Activated CD4-positive, alpha-beta T cell treated with anti-CD3 and anti-CD28 coated beads for 48 hours (primary cell): ENCODE measurements at places on chromosomes 3 and 15.

GRCh38 chr15:99993262-99993661 is 260.0 kb upstream of the LYSMD4 start:
- no peak for DNase-seq

GRCh38 chr15:33148129-33148751 is 46.3 kb downstream of the FMN1 start:
- no peak for DNase-seq

DNA sequence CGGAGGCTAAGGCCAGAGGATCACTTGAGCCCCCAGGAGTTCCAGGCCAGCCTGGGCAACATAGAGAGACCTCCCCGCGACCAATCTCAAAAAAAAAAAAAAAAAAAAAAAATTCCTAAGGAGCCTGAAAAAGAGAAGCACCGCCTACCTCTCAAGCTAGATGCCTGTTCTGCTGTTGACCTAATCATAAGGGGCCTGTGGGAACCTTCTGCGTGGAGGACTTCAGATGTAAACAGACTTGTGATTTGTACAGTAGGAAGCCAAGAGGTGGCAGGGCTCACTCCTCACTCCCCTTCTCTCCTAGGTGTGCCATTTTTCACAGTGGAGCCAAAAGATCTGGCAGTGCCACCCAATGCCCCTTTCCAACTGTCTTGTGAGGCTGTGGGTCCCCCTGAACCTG is 3.2 kb downstream of the TYRO3 start:
- DNase-seq: no peak

DNA sequence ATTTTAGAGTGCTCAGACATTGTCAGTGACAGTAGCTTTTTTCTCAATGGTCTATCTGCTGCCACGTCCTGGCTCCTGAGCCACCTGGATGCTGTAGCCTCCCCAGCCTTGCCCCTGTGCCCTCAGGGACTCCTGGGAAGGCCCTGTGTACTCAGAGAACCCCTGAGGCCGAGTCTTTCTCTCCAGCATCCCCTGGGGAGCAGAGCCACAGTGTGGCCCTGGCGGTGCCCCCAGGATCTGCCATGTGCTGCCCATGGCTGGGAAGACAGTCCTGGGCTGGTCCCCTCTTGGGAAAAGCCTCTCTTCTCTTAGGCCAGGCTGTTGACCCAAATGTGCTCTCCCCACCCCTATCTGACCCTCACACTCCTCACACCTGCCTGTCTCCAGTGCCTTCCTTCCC is 5.0 kb downstream of the MYD88 start:
- no peak for DNase-seq

DNA sequence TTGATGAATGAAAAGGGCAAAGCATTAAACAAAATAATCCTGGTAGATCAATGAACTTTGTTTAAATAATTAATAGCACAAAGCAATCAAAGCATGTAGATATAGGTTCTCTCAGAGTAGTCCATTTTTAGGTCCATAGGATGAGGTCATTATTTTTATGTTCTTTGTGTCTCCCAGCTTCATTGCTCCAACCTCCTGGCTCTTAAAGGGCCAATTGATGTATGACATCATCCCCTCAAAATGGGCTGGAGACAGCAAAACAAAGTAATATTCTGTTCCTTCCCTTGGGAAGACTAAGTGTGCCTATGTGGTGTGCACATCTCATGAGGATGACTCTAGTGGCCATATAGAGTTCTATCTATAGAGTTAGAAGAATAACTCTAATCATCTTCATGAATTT is 49.5 kb downstream of the HMG20A start:
- no peak for DNase-seq

- DNase-seq: peak; percentile 90
These were observed 18.8 kb downstream of the PSTPIP1 start for GRCh38 chr15:77013776-77014131.

GRCh38 chr3:160041465-160041864 is 52.8 kb downstream of the IL12A start:
- no peak for DNase-seq

- no peak for DNase-seq
These were observed 327.5 kb downstream of the UACA start for GRCh38 chr15:70435872-70436271.

DNA sequence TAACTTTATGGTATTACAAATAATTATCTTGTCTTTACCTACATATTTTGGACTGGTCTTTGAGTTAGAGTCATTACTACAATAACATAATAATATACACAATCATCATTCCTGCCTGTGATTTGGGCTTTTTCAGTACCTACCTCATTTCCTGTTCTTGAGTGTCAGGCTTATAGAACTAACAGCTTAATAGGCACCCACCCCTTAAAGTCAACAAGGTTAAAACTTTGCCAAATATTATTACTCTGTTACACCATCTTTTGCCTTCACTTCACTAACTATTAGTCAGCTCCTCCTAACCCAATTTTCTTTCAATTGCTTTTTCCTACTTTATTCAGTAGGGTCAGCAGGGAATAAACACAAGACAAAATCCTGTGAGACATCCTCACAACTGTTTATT is 488.7 kb upstream of the AGTR1 start:
- DNase-seq: no peak

- no peak for DNase-seq
These were observed 37.3 kb upstream of the CACNA1D start for GRCh38 chr3:53457068-53457467.

DNA sequence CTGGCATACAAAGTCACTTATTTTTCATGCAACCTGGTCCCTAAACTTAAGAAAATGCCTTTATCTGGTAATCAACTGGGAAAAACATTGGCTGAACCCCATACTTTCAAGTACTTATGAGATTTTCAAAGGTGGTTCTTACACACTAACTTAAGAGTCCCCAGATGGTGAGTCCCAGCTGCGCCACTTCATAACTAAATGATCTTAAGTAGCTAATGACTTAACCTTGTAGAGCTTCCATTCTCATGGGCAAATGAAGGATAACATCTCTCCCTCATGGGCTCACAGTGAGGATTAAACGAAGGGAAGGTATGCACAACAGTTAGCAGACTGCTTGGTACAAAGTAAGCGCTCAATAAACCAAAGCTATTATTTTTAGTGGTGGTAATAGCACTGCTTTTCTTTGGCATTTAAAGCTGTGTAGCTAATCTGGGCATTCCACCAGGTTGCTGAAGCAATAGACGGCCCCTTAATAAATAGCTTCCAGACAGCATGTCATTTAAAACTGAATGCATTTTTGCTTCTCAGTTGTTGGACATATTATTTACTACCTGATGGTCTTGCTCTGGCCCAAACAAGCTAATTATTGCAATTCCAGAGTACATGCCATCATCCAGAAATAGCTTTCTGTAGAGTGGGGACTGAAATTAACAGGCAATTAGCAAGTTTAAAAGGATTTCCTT is 55.4 kb downstream of the LIPC start:
- no peak for DNase-seq

DNA sequence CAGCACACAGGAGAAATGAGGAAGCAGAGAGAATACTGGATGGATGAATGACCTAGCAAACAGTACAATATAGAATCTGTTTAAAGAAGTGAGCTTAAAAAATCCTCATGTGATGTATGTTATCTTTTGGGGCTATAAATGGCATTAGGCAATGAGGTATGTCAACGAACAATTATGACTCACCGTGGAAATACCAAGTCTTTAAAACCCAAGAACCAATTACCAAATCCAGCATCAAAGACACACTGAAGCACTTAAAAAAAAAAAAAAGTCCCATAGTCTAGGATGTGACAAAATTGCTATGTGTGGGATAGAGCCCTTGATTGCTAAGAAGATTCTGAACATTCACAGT is 36.3 kb upstream of the HERC1 start:
- DNase-seq: no peak

- DNase-seq: no peak
These were observed 58.1 kb upstream of the TJP1 start for GRCh38 chr15:29880341-29880740.

DNA sequence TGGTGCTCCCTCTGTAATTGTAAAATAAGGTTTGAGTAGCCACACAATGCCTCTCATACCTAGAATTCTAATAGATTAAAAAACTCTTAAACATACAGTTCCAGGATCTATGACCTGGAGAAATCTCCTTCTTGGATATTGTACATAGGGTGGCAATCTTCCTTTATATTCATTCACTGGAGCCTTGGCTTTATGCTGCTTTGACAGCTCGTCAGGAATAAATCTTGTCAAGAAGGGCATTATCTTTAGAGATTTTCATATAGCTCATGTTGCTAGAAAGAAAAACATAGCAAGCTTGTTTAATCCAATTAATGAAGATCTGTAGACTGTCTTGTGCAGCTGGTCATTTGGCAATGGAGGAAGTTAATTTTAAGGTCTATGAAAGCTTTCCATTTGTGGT is 131.1 kb downstream of the PYDC2 start:
- DNase-seq: no peak

DNA sequence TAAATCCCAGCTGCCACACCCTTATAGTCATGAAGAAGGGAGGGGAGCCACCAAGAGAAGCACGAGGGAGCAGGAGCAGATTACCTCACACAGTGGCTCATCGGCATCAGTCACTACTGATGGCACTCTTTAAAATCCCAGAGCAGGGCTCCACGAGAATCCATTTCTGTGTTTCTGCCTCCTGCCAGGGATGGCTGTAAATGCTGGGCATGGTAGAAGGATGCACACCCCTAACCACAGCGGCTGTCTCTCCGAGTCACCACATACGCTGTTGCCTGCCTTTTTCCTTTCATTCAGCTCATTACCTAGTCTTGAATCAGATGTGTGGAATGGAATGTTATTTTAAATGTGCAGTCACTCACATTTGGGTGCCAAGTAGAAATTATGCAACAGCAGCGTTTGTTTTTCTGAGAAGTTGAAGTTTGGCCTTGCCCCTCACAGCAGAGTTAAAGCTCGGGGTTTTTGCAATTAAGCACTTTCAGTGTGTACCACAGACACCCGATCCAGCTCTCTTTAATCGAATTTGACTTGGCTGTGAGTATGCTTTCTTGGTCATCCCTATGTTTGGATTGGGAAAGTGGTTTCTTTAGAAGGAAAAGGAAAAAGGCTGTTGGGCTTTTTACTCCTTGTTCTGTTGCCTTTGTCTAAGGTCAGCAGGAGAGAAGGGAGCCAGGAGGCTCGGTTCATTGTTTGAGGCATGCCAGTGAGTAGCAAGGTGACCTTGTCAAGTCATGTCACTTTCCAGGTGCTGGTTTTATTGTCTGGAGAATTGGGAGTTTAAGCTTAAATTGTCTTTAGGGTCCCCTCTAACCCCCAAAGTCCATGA is 284.2 kb upstream of the TPM1 start:
- no peak for DNase-seq

- DNase-seq: no peak
These were observed 27.0 kb downstream of the CCNL1 start for GRCh38 chr3:157132936-157133335.

DNA sequence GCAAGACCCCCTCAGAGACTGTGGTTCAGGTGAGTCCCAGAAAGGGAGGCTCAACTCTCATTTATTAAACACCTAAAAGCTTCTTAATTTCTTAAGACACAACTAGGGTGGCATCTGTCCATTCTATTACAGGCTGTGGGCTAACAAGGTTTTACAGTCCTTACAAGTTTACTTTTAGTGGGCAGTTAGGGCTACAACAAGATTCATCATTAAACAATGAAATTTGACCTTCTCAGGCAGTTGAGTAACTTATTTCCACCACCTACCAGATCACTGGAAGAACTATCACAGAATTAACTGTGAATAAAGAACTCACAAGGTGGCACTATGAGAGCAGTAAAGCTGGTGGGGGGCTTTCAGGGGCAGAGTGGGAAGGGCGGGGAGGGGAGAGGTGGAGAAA is 132.6 kb downstream of the PLD1 start:
- DNase-seq: no peak

- no peak for DNase-seq
These were observed 657.3 kb upstream of the TGFBR2 start for GRCh38 chr3:29949131-29949530.

DNA sequence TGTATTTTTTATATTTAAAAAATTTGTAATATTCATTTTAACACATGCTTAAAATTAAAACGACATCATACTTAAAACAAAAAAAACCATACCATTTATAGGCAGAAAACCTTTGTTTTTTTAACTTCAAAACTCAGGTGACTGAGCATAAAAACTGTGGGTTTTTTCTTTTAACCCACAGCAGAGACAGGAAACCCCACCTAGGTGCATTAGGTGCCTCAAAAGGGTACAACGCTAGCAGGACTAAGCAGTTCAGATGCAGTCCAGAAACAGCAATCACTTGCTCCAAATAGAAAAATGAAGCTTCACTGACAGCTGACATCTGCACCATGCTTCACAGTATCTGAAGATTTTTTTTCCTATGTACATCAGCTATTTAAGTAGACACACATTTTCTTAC is 52.3 kb downstream of the GLB1 start:
- DNase-seq: no peak

- DNase-seq: no peak
These were observed 491 bp upstream of the ZNF774 start for GRCh38 chr15:90351479-90352106.

DNA sequence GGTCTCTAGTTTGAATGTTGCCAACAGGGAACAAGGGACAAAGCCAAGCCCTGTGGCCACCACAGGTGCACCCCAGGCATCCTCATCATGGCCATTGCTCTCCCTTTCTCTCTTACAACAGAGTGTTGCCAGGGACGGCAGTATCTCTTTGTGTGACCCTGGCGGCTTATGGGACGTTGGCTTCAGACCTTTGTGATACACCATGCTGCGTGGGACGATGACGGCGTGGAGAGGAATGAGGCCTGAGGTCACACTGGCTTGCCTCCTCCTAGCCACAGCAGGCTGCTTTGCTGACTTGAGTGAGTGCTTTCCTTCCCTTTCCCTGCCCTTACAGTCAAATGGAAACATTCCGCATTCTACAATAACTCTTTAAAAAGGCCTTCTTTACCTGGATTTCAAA is 38.2 kb downstream of the BOC start:
- no peak for DNase-seq

DNA sequence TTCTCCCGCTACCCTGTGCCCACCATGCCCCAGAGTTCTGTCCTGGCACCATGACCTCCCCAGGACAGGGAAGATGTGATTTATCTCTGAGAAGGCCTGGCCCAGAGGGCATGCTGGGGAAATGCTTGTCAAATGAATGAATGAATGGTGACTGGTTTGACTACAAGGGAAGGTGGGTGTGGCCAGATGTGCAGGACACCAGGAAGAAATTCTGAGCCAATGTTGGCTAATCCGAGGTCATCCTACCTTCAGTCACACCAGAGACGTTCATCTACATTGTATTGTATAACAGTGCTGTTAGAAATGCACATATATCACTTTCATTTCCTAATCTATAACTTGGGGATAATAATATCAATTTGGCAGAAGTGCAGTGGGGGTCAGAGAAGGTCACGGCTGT is 138.4 kb downstream of the FAM43A start:
- no peak for DNase-seq

DNA sequence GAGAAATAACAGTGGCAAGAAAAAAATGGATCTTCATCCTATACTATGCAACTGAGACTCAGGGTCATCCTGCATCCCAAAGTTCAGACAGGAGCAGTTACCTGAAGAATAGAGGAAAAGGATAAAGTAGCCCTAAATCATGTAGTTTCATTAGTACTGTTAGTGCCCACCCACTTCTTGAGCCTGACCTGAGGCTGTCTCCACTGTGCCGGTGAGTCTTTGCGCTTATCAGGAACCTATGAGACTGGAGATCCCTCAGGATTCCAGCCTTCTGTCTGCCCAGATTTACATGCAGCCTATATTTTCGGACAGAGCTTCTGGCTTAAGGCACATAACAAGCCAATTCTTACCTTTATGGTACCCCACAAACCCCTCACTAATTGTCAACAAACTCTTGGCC is 791.6 kb downstream of the ROBO1 start:
- DNase-seq: no peak

- peak; percentile 31 for DNase-seq
These were observed 9.5 kb downstream of the ISL2 start for GRCh38 chr15:76345880-76346668.

GRCh38 chr3:42009456-42009855 is 47.6 kb upstream of the ULK4 start:
- no peak for DNase-seq
